ENCODE measurements at places on chromosomes 2 and 18. TPM values are rescaled to one million over a fixed set of nuclear protein-coding genes. Genes with fewer than 3 reads are reported as not detected.
A peak's percentile ranks its signal among the peaks of the same experiment; 100 is the strongest.

- no peak for ATAC-seq
Observed at GRCh38 chr2:227147023-227147422, 17.0 kb downstream of the COL4A4 start.

- no peak for ATAC-seq
Observed at GRCh38 chr18:570697-571096, 9.5 kb upstream of the CETN1 start.

- ATAC-seq = no peak
Observed at GRCh38 chr18:8635087-8635486, 25.9 kb downstream of the RAB12 start.

GRCh38 chr2:79713131-79713785, 200.4 kb downstream of the CTNNA2 start:
- no peak for ATAC-seq

GRCh38 chr18:63261029-63261428, 58.5 kb downstream of the BCL2 start:
- no peak for ATAC-seq

DNA sequence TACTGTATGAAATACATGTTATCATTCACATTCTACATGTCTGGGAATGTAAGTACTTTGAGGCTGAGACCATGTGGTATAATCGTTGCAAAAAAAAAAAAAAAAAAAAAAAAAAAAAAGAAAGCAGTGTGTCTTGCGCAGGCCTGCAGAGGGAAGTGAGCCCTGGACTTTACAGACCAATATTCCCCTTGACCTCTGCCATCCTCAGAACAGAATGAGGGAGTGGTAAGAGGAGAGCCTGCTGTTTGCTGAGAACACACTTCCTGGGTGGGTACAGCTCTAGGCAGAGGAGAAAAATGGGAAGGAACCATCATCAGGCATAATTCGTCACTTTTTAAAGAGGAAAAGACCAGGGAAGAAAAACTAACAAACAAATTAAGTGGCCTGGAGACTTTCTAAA, 28.8 kb upstream of the TBC1D8 start:
- no peak for ATAC-seq

DNA sequence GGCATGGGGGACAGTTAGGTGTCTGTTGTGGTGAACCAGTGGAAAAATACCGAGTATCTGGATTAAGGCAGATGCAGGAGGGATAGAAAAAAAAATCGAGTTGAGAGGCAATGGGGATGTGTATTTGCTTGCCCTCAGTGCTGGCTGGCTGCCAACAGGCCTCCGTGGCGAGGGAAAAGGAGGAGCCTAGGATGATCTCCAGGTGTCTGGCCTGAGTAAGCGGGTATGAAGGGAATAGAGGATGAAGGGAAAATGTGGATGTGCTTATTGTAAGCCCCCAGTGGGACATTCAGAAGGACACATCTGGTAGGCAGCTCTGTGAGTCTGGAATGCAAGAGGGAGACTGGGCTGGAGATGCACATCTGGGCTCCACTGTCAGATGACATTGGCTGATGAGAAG, 22.8 kb downstream of the KCNS3 start:
- peak; percentile 74 for ATAC-seq

DNA sequence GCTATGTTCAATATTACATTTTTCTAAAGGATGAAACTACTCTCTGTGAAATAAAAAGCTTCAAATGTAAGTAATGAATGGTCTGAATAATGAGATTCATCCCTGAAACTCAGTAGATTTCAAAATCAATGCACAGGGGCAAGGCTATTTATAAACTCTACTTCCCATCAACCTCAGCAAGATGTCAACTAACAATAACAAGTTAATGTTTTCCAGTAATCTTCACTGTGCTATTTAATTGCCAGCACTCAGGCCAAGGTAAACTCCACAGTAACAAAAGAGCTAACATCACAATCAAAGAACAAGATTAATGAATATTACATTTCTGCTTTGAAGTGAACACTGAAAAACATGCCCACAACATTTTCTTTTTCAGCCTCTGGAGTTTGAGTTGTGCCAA, 144.3 kb upstream of the ZFP36L2 start:
- no peak for ATAC-seq

ATP5F1A gene
- total RNA-seq = 466 TPM

GLI2 gene
- total RNA-seq = 0.72 TPM

CRIM1 gene
- 15.2 TPM for total RNA-seq

SP140 gene
- total RNA-seq = 0.96 TPM

CYRIA gene
- 1.3 TPM for total RNA-seq

Data from esophagus mucosa (tissue), 1 donor.